ENCODE measurements at places on chromosomes 5 and 9. TPM values are rescaled to one million over a fixed set of nuclear protein-coding genes. Genes with fewer than 3 reads are reported as not detected.
A peak's percentile ranks its signal among the peaks of the same experiment; 100 is the strongest.

GRCh38 chr5:62521319-62521718 is 57.3 kb upstream of the LRRC70 start:
- no peak for DNase-seq

- peak; percentile 34 for DNase-seq
These were observed 287.0 kb downstream of the DMRT2 start for GRCh38 chr9:1337169-1337568.

GRCh38 chr9:98850851-98851729 is 43.6 kb downstream of the GALNT12 start:
- no peak for DNase-seq

GRCh38 chr5:159427180-159428012 is 97.1 kb upstream of the IL12B start:
- no peak for DNase-seq

GRCh38 chr5:152288499-152288898 is 116.6 kb downstream of the NMUR2 start:
- no peak for DNase-seq

GPX8 gene
- 126 TPM for total RNA-seq
